ENCODE measurements at places on chromosomes 11 and 22. TPM values are rescaled to one million over a fixed set of nuclear protein-coding genes. Genes with fewer than 3 reads are reported as not detected.

Gene CD3G
- not detected for total RNA-seq

Gene KDELR3
- 5.7 TPM for total RNA-seq

Gene SERPING1
- 196 TPM for total RNA-seq

Gene PATE1
- not detected for total RNA-seq

Gene KIF18A
- 17.0 TPM for total RNA-seq

Gene WEE1
- 154 TPM for total RNA-seq

Gene GNAZ
- 16.3 TPM for total RNA-seq

Gene THAP12
- total RNA-seq = 51.1 TPM

Gene SAA1
- total RNA-seq = not detected

Gene KCNE3
- 1.9 TPM for total RNA-seq

Gene NAALAD2
- 5.5 TPM for total RNA-seq

Gene DUSP8
- 15.9 TPM for total RNA-seq

Gene DDI1
- total RNA-seq = not detected

Gene DDX25
- 3.8 TPM for total RNA-seq

Gene OR8D4
- total RNA-seq = 0.58 TPM

GRCh38 chr22:48650323-48651035, 1177.2 kb downstream of the BRD1 start:
- DNase-seq = no peak

DNA sequence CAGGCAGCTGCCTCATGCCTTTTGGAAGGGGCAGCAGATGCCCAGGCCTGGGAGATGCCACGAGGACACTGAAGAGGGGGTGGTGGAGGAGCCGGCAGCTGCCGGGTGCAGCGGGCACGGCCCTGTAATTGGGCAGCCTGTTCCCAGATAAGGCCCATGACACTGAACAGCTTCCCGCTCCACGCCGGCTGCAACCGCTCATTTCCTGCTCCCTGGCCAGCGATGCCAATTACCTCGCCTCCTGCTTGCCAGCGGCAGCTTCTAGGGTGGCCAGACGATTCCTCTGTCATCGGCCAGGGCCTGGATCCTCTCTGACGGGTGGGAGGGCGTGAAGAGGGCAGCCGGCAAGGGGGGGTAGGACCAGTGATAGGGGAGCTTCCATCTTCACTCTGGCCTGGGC, 22.8 kb downstream of the FLRT1 start:
- no peak for DNase-seq

- DNase-seq = no peak
Observed at GRCh38 chr22:39908737-39909136, 7.9 kb downstream of the GRAP2 start.

DNA sequence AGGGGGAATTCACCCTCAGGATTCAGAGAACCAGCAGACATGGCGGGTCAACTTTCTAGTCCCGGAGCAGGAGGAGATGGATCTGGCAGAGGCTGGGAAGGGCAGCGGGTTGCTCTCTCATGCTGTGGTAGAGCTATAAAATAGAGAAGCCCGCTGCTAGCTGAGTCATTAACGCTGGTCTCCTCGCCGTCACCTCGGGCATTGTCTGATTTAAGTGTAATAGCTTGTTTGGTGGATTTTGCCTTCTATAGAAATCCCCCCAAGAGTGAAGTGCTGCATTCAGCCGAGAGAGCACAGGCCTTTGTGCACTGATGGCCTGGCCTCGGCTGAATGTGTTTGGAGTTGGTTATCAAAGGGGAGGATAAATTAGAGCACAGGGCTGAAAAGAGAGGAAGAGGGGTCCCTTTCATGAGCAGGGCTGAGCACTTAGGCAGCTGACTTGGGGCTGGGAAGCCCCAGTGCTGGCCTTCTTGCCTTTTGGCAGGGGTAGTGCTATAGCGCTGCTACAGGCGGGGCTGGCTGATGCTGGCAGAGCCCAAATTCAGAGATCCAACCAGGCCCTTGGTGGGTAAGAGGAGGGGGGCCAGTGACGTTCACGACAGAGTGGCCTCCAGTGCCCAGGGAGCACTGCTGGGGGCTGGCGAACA, 161.1 kb upstream of the CADM1 start:
- DNase-seq = no peak

GRCh38 chr11:104200688-104201087, 36.7 kb upstream of the PDGFD start:
- DNase-seq = no peak

DNA sequence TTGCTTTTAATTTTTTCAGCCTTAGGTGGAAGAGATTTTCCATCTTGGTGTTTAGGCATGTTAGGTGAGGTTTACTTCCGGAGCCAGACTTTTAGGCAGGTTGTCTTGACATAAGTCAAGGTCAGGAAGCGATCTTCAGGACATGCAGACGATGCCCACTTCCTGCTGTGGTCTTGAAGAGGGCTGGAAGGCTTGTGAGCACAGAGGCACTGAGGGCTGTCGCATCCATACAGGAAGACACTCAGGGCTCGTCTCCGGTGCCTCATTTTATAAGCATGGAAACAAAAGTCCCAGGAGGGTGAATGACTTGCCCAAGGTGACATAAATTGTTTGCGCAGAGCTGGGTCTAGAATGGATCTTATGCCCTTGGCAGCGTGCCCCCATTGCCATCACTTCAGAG, 30.8 kb downstream of the MARK2 start:
- DNase-seq = no peak

DNA sequence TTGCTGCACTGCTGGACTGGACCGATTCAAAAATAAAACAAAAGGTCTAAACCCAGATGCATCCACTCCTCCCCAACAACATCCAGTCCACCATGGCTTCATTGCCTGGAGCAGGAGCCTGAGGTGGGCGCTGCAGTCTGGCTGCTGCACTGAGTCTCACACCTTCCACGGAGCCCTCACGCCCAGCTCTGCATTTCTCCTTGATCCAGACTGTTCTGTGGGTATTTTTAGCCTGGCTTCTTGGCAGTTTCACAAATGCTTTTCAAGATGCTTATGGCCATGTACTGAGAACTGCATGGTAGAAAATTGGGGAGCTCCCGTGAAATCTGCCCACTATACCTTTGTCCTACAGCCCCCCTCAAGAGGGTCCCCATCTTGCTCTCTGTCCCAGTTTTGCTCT, 53.3 kb upstream of the JAM3 start:
- no peak for DNase-seq

- no peak for DNase-seq
Observed at GRCh38 chr11:123161376-123162030, 33.5 kb downstream of the CLMP start.

- DNase-seq = no peak
Observed at GRCh38 chr22:49640366-49641095, 187.1 kb downstream of the BRD1 start.

GRCh38 chr11:24637520-24637919, 140.7 kb downstream of the LUZP2 start:
- no peak for DNase-seq

DNA sequence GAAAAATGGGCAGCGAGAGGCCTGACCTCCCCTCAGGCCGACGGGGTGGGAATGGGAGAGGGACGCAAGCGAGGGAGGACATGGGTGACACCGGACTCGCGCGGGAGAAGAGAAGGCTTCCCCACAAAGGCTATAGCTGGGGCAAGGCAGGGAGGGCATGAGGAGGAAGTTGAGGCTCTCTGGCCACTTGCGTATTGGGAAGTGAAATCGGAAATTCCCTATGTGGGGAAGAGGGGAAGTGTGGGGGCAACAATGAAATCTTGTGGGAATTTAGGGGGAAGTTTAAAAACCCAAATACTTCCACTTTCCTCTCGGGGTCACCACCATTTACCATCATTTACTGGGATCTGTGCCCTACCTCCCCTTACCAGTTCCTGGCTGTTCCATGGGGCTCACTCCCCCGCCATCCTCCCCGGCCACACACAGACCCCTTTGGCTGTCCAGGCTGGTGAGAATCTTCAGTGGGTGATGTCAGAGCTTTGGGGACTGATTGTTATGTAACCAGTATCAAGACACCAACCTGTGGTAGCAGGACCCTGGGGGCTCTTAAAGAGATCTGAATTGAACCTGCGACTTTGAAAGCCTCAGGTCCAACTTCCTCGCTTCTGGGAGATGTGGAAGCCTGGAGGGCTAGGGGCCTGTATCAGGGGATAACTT, 951 bp upstream of the EHD1 start:
- no peak for DNase-seq

DNA sequence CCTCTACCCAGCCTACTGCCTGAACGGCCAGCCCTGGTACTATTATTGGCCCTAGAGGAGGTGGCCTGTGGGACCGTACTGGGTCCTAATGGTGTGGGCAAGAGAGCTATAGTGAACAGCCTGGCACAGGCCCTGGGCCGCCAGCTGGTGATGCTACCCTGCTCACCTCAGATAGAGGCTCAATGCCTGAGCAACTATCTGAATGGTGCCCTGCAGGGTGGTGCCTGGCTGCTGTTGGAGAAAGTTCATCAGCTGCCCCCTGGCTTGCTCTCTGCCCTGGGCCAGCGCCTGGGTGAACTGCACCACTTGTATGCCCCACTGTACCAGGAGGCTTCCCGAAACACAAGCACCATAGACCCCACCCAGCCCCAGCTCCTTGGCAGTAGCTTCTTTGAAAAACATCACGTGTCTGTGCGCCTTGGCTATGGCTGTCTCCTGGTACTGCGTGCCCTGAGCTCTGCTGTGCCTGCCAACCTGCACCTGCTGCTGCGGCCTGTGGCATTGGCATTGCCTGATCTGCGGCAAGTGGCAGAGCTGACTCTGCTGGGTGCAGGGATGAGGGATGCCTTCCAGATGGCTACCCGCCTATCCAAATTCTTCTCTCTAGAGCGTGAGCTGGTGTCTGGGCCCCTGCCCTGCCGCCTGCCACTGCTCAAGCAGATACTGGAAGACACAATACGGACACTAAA, 49.0 kb downstream of the DNHD1 start:
- DNase-seq = no peak

- DNase-seq = no peak
Observed at GRCh38 chr11:44566952-44567875, 1.8 kb downstream of the CD82 start.

- DNase-seq = no peak
Observed at GRCh38 chr11:63814383-63814736, 1.1 kb downstream of the SPINDOC start.

DNA sequence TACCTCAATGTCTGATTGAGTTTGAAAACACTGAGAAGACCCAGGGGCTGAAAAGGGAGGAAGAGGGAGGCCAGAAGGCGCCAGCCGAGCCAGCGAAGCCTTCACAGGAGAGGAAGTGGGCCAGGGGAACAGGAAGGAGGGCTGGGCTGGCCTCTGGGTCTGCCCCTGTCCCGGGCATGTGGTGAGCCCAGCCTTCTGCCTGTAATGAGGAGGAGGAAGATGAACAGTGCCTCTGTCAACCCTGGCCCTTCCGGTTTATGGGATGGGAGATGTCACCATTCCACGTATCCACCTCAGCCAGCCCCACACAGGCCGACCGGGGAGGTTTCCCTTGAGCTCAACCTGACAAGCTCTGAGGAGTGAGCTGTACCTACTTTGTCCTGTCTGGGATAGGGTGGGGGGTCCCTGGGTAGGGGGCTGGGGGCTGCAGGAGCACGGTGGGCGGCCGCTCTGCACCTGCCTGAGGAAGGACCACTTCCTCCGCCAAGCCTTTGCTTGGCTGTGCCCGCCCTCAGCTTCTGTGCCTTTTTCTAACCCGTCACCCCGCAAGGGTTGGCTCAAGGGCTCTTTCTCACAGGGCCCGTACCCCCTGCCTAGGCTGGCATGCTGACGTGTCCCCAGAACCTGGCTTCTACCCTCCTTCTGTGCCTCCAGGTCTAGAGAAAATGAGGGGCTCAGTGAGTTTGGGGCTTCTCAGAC, 2.0 kb downstream of the PARVG start:
- DNase-seq = no peak

GRCh38 chr11:20197881-20198280, 37.6 kb upstream of the DBX1 start:
- DNase-seq = no peak

- DNase-seq = no peak
Observed at GRCh38 chr11:107041088-107041444, 22.8 kb upstream of the GUCY1A2 start.

DNA sequence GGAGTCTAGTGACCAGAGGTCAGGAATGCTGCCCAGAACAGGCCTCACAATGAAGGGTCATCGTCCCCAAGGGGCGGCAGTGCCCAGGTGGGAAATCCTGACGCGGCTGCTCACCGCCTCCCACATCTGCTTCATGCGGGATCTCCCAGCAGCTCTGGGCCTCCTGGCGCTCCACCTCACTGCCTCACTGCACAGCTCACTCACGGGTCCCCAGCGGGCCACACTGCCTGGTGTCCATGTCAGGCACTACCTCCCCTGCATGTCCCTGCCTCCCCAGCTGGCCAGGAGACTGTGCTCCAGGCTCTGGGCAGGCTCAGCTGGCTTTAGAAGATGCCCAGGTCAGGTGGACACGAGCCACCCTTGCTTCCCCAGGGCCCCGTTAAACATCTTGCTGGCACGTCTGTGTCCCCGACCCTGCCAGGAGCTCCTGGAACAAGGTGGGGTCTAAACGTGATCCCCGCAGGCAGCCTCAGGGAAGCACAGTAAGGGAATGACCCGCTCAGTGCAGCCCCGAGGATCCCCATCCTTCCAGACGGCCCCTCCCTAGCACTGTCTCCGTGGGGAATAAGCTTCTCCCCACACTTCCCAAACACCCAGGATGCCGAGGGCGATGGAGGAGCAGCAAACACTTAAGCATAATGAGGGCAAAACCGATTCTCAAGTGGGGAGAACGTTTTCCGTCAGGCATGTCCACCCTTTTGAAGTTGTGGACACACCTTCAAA, 93.2 kb downstream of the TRMU start:
- no peak for DNase-seq

DNA sequence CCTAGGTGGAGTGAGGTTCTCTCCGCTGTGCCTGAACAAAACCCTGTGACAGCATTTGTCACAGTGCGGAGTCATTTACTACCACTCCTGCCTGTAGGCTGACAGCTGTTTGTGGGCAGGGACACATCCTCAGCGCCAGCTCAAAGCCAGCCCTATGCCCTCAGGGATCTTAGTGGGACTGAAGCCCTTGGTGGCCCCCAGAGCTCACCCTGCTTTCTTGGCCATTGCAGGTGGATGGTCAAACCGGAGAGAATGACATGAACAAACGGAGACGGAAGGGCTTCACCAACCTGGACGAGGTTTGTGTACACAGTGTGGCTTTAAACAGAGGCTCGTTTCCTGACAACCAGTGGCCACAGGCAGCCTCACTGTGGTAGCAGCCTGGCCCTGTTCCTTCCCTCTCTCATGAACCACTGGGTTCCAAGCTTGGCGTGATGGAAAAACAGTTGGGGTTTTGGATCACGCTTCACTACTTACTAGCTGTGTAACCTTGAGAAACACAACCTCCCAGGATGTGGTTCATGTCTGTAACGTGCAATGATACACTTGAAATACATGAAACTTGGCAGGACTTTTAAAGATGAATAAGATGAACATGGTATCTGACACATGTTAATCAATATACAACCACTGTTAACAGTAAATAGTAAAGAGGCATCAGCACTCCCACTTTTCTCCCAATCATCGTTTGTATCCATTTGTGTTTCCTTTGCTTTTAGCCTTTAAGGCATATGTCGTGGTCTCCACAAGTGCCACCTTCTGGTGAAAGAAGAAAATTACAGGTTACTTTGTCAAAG, 125.8 kb downstream of the MICAL2 start:
- DNase-seq = no peak

- DNase-seq = no peak
Observed at GRCh38 chr22:46202897-46203600, 47.0 kb downstream of the CDPF1 start.

GRCh38 chr11:74929431-74930363, 19.2 kb downstream of the XRRA1 start:
- peak; percentile 44 for DNase-seq

GRCh38 chr11:102347462-102348370, 702 bp downstream of the BIRC2 start:
- DNase-seq = no peak

GRCh38 chr22:22595001-22595835, 36.2 kb upstream of the PRAME start:
- no peak for DNase-seq

Measured in progenitor cell of endocrine pancreas (in vitro differentiated cells).